ENCODE measurements at places on chromosomes 3 and 15.

GRCh38 chr3:184538666-184539431, 22.7 kb upstream of the EPHB3 start:
- DNase-seq: no peak

GRCh38 chr3:47536221-47536891, 22.8 kb upstream of the ELP6 start:
- DNase-seq: no peak

DNA sequence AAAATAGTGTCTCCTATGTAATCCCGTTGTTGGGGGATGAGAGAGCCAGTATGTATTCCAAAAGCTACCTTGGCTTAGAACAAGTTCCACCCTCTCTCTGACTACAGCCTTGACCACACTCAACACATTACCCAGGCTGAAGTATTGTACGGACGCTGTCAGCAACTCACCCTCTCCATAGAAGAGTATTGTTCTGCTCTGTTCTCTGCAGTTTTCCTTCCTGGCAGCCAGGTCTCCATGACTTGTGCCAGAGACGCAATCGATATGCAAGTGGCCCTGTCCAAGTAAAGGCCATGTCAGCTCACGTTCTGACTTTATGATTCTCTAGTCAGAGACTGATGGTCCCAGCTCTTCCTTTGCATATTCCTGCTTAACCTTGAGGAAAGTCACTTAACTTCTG, 164.1 kb upstream of the SLCO3A1 start:
- DNase-seq: no peak

DNA sequence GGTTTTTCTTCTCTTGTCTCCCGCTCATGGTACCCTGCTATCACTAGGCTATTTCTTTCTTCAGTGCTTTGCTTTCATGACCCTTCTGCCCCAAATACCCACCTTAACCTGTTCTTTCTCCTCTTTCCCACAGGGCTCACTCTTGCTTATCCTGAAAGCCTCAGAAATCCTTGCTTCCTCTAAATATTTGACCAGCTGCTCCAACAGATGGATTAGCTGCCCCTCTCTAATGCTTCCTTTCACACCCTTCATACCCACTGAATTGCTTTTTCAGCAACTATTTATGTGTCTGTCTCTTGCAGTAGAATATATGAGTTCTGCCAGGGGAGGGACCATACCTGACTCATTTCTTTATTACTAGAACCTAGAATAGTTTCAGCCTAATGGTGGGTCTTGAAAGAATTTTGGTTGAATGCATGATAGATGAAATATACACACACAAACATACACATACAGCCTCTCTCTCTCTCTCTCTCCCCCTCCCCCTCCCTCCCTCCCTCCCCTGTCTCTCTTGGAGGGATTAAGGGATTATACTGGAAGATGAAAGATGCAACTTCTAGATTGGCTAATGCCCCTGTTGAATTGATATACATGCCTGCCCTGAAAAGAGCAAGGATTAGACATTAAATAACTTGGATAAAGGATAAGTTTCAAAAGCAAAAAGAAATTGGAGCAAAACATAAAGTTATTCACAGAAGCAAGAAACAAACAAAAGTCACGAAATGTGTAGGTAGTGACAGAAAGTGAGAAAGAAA, 95.0 kb upstream of the GADL1 start:
- DNase-seq: no peak

GRCh38 chr3:66396161-66396760, 104.6 kb downstream of the LRIG1 start:
- no peak for DNase-seq

DNA sequence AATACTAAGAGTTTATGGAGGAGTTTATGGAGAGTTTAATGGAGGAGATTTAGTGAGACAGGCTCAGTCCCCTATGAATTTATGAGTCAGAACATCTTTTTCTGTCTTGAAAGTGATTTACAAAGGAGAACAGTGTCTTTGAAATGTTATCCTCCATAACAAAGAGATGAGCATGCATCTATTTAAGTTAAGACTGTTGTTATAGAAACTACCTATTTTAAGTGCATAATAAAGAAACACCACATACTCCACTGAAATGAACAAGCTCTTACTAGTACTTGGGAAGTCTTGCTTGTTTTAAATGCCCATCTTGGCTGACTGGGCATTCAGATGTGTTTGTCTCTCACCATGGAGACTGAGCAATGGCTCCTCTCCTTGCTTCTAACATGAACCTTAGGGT, 118.7 kb upstream of the ACP3 start:
- DNase-seq: no peak

- DNase-seq: no peak
Observed at GRCh38 chr3:129448186-129448895, 8.3 kb downstream of the IFT122 start.

- DNase-seq: no peak
Observed at GRCh38 chr3:126081618-126082361, 2.1 kb downstream of the SLC41A3 start.

- DNase-seq: no peak
Observed at GRCh38 chr3:44877333-44877732, 2.9 kb downstream of the TGM4 start.

- DNase-seq: no peak
Observed at GRCh38 chr3:85476891-85477495, 518.2 kb downstream of the CADM2 start.

DNA sequence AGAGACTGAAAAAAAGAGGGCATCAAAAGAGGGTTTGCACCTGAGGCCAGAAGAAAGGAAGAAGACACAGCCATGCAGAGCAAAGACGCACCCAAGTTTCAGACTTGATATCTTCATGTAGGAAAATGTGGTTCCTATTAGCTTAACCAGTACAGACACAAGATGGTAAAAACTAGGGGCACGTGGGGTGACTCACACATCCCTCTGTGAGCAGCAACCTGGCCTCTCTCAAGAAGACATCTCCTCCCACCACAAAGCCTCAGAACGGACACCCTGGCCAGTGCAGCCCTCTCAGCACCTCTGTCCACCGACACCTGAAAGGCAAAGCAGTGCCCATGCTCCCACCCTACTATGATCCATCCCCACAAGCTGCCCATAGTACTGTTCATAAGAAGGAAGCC, 33.3 kb downstream of the GLB1 start:
- DNase-seq: peak; percentile 16

DNA sequence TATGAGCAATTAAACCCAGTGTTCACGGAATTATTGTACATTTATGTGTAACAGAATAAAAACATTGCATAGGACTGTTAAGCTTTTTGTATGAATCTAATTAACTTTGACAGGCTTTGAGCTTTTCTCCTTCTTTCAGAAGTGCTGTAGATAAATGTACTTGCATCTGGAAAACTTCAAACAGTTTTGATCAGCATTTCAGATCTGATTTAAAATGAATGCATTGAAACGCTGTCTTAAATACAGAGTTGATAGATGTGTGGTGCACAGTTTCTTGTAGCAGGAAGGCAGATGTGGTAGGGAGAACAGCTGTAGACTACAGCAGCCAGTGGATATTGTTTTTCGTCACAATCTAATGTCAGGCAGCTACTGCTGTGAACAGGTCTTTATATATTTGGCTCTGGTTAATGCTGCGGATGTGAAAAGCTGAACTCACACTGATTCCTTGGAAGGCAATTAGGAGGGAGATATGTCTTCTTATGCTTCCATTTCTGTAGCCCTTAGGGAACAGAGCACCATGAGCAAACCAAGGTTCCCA, 193.8 kb upstream of the GOLIM4 start:
- DNase-seq: no peak

GRCh38 chr3:105397974-105398373, 31.3 kb downstream of the ALCAM start:
- DNase-seq: no peak

GRCh38 chr3:115615001-115615814, 8.1 kb upstream of the GAP43 start:
- no peak for DNase-seq

DNA sequence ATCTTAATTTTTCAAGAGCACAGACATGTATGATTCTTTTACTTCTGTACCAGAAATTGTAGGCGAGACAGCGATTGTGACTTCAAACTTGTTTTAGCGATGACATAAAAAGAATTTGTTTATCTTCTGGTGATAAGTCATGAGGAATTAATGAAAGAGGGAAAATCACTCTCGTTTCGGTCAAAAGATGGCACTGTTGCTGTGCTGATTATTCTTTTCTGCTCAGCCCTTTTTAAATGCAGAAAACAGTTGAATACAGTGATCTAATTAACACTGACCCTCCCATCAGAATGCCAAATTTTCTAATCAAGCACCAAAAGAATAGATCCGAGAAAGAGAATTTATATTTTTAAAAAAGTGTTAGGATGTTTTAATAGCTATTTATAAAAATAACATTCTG, 52.6 kb downstream of the NSUN3 start:
- DNase-seq: no peak
